ENCODE measurements at places on chromosomes 3 and 15.

GRCh38 chr3:10667901-10668476 is 148.0 kb upstream of the SLC6A11 start:
- DNase-seq = no peak

- DNase-seq = no peak
These were observed 768.7 kb downstream of the ROBO1 start for GRCh38 chr3:78999139-78999538.

- DNase-seq = no peak
These were observed 75.0 kb downstream of the MCF2L2 start for GRCh38 chr3:183353421-183353820.

DNA sequence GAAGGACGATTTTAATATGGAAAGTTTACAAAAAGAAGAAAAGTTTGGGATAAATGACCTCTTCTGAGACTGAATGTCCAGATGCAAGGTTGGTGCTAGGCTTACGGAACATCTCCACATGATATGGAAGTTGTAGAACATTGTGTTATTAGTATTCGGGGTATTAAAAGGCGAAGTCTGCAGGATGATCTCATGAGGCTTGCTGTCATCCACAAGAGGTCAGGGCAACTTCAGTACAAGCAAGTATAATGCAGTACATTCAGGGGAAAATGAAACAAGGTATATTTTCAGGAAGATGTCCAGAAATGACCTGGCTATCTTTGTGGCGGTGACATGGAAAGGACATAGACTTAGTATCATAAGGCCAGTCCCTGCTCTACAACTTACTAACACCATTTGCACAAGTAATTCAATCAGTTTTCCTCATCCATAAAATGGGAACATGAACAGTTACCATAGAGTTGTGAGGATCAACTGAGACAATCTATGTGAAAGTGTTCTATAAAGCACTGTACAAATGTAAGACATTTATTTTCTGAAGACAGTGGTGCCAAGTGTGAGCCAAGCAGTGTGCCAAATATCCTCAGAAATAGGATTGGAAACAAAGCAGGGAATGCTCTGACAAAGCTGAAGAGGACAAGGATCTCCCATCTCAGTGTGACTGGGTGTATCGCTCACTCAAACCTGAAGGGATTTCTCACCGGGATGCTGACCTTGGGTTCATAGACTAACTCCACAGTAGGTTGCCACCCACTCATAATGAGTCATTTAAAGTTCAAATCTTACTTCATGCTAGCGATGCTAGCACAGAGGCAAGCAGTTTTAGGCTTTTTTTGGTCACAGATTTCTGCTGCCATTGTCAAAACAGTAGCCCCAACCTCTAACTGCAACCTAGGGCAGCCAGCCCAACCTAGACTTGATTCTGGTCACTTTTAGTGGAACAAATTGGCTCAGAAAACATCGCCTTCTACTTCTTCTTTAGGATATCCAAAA is 118.3 kb downstream of the TIGIT start:
- DNase-seq = no peak

DNA sequence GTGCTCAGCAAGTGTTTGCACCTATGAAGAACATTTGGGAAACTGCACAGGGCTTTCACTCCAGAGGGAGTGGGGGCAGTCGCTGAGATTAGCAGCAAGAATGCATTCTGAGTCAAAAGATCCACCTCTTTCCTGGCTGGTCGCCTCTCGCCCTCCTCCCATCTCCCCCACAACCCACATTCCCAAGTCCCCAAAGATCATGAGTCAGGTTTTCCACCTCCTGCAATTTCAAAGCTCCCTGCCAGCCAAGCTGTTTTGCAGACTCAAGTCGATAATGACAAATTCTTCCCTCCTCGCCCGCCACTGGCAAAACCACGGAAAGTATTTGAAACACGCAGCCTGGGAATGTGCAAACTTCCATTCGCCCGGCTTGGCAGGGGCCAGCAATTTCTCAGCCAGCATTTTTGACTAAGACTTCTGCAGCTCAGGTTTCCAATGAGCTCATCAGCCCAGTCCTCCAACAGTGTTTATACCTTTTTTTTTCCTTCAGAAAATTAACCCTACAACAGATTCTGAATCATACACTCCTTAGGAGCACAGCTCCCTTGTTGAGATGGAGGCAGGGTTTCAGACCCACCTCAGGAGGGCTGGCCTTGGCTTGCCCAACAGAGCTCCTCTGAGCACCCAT is 181.4 kb downstream of the SMAD6 start:
- peak; percentile 80 for DNase-seq

DNA sequence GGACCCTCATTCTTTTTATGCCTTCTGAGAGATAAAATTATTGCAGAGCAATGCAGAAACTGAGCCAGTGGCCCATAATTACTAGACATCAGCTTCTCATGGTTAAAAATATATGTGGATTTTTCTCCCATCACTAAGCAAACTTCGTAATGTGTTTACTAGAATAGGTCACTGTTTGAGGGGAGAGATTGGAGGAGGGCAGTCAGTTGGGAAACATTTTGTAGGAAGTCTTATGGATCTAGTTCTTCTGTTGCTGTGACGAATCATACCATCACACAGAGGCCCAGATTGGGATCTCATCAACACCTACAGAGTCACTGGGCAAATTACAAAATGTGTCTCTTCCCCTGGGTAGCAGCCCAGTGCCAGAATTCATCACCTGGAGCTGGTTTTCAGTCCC is 81.4 kb downstream of the PDE8A start:
- DNase-seq = no peak

- DNase-seq = no peak
These were observed 669.1 kb downstream of the CADM2 start for GRCh38 chr3:85627932-85628331.

DNA sequence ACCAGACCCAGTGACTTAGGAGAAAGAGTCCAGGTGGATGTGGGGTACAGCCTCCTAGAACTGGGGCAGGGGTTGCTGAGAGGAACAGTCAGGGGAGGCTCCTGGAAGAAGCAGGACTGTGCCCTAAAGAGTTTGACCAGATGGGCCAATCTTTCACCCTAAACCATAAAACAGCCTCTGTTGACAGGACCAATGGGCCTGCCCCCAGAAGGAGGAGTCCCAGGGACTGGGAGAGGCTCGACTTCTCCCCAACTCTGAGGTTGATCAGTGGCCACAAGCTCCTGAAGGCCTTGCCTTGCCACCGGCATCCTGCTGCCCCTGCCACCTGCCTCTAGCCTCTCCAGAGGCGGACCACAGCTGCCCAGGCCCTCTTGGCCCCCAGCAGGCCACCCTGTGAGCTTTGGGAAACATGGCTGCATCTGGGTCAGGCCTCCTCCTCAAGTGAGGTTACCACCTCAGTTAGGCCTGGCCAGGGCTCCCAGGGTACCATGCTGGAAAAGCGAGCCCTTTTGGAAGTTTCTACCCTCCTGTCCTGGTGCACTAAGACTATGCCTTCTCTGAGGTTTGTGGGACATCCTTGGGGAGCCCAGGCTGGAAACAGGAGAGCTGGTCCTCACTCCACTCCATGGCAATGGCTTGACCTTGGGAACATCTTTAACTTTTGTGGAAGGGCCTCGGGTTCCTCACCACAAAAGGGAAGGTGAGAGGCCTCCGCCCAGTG is 2.8 kb downstream of the VIPR1 start:
- no peak for DNase-seq

DNA sequence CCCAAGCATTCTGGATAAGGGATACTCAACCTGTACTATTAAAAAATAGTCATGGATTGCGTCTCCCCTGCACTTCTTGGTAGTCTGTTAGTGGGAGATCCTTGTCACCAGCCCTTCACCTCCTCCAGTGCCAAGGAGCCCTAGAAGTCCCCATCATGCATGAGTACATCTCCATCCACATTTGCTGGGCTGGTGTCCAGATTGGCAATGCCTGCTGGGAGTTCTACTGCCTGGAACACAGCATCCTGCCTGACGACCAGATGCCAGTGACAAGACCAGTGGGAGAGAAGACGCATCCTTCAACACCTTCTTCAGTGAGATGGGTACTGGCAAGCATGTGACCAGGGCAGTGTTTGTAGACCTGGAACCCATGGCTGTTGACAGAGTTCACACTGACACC is 85.7 kb downstream of the ADAMTSL3 start:
- DNase-seq = no peak

DNA sequence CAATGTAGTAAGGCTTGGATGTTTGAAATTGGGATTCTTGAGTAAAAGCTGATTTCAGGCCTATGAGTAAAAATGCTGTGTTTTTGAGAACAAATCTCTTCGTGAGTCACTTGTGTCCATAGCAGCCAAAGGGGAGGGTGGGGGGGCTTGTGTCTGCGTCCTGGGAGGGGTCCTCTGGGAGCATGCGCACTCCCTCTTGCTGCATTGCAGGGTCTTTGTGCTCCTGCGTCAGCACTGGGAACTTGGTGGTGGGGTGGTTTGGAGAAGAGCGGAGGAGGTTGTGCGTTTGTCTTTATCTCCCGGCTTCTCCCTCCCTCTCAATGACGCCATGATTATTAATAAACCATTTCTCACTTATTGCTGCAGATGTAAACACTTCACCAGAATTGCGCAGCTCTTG is 75.9 kb upstream of the NDN start:
- DNase-seq = no peak

- DNase-seq = no peak
These were observed 96.5 kb upstream of the TSPAN3 start for GRCh38 chr15:77167406-77167805.

DNA sequence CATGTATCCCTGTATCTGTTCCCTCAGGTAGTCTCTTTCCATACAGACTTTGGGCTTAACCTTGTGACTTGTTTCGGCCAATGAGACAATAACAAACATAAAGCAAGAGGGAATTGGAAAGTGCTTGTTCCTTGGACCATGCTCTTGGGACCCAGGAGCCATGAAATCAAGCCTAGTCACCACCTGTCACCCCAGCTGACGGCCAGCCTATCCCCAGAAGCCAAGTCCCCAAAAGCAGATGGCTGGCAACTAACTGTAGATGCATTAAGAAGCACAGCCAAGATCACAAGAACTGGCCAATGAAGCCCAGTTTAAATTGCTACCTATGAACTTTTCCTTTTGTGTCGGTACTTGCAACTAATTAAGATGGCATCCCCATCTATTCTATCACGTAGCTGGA is 822.0 kb downstream of the CADM2 start:
- no peak for DNase-seq

GRCh38 chr3:94935738-94936580 is 873.1 kb downstream of the NSUN3 start:
- no peak for DNase-seq

DNA sequence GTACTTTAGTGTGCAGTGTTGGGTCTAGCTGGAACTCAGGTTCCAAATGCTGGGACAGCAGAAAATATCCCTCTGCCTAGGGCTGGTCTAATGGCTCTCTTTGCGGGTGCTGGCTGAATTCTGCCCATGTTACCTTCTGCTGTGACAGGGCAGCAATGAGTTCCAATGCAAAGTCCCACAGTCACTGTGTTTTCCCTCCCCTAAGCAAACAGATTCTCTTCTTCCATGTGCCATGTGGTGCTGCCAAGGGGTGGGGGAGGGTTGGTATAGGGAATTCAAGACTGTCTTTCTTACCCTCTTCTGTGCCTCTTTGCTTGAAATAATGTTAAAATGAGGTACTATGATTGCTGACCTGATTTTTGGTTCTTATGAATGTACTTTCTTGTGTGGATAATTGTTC is 229.6 kb downstream of the GBE1 start:
- no peak for DNase-seq

DNA sequence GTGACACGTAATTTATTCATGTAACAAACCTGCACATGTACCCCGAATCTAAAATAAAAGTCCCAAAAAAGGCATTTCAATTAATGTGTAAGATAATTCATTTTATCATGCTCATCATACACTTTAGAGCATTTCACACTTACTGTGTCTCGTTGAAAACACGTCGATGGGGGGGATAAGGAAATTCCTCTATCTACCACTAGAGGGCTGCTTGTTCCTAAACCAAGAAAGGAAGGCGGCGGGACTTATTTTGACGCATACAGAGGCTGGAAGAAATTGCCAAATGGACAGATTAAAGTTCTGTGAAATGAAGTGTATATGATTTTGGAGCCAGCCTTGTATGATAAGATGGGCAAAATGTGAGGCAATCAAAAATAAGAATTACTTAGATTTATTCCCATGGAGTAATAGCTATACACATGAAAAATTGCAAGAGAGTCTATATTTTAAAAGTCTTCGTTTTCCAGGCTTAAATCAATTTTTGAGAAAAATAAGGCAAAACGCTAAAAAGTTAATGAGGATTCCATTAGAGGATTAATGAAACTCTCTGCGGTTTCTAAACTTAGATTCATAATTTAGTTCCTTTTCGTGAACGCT is 346.8 kb downstream of the CNTN3 start:
- DNase-seq = no peak

DNA sequence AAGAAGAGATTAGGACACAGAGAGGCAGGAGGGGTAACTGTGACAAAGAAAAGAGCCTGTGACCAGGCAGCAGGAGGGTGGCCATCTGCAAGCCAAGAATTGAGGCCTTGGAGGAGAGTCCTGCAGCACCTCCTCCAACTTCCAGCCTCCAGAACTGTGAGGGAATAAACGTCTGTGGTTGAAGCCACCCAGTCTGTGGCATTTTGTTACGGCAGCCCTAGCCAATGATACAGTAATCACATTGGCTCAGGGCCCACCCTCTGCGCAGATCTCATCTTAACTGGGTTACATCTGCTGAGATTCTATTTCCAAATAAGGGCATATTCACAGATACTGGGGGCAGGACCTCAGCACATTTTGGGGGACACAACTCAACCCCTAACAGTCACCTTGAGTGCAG is 11.3 kb downstream of the SELENOS start:
- no peak for DNase-seq

DNA sequence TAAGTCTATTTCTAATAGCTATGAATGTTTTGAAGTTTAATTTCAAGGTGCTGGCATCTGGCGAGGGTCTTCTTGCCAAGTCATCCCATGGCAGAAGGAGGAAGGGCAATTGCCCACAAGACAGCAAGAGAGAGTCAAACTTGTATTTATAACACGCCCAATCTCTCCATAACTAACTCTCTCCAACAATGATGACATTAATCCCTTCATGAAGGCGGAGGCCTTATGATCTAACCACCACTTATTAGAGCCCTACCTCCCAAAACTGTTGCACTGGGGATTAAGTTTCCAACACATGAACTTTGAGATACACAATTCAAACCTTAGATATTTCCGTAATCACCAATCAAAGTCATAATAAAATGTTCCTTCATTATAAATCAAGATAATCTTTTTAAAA is 406.9 kb downstream of the CNTN6 start:
- DNase-seq = no peak
